ENCODE measurements at places on chromosomes 1 and 21. TPM values are rescaled to one million over a fixed set of nuclear protein-coding genes. Genes with fewer than 3 reads are reported as not detected.

DNA sequence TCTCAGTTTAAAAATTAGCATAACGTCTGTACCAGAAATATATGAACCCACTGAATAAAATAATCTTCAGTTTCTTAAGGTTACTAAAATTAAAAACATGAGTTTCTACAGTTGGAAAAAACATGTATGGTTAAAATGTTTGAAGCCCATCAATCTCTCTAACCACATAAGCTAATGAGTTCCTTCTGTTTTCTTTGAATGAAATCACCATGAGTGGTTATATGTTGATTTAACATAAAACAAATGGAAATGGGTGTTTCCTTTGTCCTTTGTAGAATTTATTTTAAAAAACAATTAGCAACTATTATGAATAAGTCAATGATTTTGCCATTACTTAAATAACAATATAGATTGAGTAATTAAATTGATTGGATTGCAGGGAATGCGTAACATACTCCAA is 3.0 kb upstream of the ADGRL2 start:
- DNase-seq, result no peak

GRCh38 chr1:51410568-51411460 is 80.5 kb upstream of the TTC39A start:
- DNase-seq, result no peak

DNA sequence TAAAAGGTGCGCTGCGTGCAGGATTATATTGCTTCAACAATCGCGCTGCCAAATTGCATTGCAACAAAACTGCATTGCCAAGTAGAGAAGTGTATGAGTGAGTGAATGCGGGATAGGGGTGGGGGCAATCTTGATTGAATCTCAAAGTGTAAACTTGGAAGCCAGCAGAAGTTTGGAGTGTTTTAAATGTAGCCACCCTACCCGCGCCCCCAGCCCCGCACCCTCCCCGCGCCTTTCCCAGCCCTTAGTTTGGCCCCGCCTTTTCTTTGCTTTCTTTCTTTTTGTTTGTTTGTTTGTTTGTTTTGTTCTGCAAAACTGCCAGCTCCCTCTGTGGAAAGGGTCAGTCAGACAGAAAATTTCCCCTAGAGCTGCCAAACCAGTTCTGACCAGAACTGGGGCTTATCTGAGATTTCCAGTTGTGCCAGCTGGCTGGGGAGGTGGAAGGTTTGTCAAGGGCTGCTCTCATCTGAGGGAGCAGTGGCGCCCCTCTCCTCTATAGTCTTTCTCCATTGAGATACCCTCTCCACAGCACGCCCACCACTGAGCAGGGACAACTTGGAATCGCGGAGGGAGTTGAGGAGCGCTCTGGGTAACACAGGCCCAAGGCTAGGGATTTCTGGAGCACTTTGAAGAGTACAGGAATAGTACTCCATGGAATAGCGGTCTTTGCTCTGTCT is 666 bp upstream of the BEND5 start:
- no peak for DNase-seq

DNA sequence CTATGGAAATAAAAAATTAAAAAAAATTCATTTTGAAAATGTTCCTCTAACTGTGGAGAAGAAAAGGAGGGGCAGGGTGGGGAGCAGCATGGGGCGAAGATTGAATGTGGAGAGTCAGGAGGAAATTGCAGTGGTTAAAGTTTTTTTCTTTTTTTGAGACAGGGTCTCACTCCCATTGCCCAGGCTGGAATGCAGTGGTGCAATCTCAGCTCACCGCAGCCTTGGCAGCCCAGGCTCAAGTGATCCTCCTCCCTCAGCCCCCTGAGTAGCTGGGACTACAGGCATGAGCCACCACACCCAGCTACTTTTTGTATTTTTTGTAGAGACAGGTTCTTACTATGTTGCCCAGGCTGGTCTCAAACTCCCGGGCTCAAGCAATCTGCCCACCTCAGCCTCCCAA is 67.6 kb downstream of the ADSS2 start:
- DNase-seq, result no peak

DNA sequence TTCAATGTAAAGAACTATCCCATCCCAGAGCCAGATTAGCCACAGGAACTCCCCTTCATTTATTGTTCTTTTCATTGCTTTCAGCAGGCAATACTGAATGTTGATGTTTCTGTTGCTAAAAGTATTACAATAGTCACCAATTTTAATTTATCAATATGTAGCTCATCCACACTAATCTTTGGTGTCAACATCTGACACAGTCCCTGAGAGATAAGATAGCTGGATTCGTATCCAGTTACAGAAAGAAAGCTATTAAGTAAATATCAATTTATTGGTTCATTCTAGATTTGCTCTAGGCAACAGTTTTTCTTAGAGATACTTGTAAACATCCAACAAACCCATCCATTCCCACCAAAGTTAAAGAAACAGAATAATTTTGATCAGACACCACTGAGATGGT is 4.7 kb downstream of the ADSS2 start:
- no peak for DNase-seq

- DNase-seq, result no peak
Observed at GRCh38 chr1:214623430-214623829, 20.4 kb downstream of the CENPF start.

DNA sequence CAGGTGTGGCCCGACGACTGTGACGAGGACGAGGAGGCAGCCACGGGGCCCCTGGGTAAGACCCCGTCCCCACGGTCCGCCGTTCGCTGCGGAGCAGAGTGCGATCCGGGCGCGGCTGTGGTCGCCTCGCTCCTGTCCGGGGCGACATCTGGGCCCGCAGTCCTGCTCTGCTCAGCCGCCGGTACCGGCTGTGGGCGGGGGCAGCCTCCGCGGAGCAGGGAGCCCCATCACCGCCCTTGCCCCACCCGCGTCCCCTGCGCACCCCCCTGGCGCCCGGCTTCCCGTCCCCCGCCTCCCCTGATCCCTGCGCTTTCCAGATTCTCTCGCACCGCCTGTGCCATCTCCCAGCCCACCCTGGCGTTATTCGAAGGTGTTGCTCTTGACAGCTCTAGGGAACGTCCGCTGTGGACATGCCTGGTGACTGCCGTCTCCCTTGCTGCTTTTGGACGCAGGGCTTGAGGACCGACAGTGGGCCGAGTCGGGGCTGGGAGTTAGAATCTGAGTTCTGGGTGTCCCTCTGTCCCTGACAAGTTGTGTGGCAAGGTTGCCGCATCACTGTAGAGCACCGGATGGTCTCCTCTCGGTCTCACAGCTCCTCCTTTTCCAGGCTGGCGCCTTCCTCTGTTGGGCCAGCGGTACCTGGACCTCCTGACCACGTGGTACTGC is 596 bp downstream of the TOR3A start:
- no peak for DNase-seq

GRCh38 chr1:33349081-33349759 is 28.3 kb upstream of the A3GALT2 start:
- no peak for DNase-seq

GRCh38 chr1:154716011-154716410 is 108.0 kb upstream of the ADAR start:
- DNase-seq, result no peak

DNA sequence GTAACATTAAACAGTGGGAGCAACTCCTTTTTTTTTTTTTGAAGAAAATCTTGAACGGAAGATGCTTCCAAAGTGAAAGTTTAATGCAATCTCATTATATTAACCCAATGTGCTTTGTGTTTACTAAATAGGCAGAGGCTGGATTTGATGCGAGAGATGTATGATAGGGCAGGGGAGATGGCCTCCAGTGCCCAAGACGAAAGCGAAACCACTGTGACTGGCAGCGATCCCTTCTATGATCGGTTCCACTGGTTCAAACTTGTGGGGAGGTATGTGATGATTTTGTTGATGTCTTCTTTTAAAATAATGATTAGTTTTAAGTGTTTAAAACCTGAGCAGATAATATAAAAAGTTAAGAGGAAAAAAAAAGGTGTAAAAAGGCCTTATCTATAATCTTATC is 74.2 kb upstream of the PGD start:
- no peak for DNase-seq

- no peak for DNase-seq
Observed at GRCh38 chr1:246157516-246157915, 349.6 kb downstream of the SMYD3 start.

DNA sequence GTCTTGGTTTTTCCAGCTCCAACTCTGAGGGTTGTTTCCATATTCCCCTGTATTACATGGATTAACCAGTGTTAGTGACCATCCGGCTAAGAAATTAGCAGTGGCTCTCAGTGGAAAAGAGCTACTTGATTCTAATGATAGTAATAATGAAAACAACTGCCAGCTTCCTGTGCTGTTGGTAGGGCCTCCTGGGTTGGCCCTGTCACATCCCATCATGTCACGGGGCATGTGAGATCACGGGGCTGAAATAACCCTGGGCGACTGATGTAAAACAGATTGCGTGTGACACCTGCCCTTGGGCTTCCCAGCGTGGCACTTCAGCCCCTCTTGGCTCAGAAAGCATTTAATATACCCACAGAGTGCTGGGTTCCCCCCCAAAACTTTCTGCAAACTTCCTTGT is 149.0 kb downstream of the ROR1 start:
- DNase-seq, result peak; percentile 75

- DNase-seq, result no peak
Observed at GRCh38 chr1:203072911-203073310, 12.9 kb downstream of the MYOG start.

DNA sequence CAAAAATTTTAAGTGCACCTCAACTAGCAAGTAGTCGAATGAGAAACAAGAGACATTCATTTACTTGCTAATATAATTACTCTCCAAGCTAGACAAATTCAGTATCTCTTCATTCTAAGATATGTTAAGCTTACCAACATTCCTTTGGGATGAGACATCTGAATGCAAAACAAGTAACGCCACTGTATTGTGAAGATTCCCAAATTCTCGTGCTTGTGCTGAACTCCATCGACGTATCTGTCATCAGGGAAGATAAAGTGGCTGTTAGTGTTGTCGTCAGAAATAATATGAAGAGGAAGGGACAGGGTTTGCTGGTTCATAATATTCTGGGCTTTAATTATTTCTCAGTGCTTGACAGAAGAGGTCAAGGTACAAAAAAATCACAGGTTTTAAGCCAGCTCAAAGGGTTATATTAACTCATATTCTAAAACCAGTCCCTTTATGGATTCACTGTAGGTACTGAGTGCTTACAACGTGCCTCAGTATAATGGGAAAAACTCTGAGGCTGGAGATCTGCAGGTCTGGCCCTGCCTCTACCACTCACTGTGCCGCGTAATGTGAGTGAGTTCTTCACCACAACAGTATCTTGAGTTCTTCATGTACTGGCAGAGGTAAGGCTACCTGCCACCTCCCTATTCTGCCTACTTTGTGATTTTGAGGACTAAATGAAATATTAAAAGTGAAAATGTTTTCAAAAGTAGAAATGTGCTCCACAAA is 42.0 kb downstream of the PCSK9 start:
- DNase-seq, result no peak

DNA sequence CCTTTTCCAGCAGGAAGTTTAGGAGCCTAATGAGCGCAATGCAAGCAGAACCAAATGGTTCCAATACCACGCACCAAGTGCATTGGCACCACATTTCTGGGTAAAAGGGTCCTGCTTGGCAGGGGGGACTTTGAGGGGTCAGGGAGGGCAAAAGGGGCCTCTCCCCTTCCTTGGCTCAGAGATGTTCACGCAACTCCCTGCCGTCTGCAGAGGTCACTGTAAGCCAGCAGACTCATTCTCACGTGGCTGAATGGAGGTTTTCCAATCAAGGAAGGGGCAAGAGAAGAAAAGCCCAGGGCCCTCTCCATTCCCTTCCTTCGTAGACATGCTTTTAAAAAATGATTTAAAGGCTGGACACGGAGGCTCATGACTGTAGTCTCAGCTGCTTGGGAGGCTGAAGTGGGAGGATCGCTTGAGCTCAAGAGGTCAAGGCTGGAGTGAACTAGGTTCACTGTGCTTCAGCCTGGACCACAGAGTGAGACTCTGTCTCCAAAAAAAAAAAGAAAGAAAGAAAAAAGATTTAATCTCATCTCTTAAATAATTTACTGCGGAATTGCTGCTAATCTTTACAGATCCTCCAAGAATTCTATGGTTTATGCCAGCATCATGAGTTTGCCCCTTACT is 80.3 kb downstream of the RUNX3 start:
- no peak for DNase-seq

DNA sequence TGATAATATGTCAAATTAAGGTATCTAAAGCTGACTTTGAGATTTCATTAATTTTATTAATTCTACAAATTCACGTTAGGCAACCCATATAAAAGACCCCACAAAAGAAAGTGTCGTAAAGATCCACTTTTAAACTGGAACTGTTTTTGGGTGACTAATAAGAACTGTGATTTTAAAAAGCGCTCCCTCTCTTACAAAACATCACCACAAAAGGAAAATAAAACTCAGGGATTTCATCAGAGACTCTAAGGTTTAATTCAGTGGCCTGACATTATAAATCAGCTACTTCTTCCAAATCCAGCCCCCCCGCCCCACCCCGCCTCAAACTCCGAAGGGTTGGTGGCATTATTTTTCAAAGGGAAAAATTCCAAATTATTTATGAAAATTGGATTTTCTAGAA is 2.7 kb downstream of the COL24A1 start:
- no peak for DNase-seq

DNA sequence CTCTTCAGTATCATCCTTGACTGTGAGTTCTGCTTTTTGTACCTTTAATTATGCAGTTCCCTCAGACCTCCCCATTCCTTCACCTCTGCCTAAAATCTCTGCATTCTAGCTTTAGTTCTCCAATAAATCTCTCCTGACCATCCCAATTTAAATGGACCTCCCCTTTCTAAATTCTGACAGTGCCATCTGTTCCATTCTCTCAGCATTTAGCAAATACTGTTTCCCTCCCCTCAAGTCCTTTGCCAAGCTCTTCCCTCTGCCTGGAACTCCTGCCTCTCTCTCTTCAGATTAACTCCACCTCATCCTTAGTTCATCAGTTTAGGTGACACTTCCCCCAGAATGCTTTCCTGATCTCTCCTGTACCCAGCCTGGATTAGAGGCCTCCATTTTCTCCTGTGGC is 54.0 kb upstream of the JUN start:
- no peak for DNase-seq

Gene HAPLN2
- total RNA-seq, result 1.4 TPM

Gene FCRL4
- not detected for total RNA-seq

Gene PTGER3
- 70.1 TPM for total RNA-seq

Gene FAM78B
- total RNA-seq, result not detected

Gene ATF3
- total RNA-seq, result 79.1 TPM

Gene PRAMEF7
- not detected for total RNA-seq

Gene CKS1B
- 40.4 TPM for total RNA-seq

Gene SLC25A34
- 5.7 TPM for total RNA-seq

Gene PRR9
- not detected for total RNA-seq

Gene ZNF683
- total RNA-seq, result not detected

Gene TRNP1
- 37.6 TPM for total RNA-seq

Gene SV2A
- 5.9 TPM for total RNA-seq

Gene RXFP4
- total RNA-seq, result not detected

Gene HPDL
- total RNA-seq, result not detected

Gene CERS2
- total RNA-seq, result 114 TPM

Gene RBBP5
- total RNA-seq, result 7.2 TPM

Gene RAB25
- not detected for total RNA-seq

Gene C1QC
- 350 TPM for total RNA-seq

Data from ascending aorta (tissue), 2 donors.